ENCODE measurements at places on chromosomes 16 and 17.

DNA sequence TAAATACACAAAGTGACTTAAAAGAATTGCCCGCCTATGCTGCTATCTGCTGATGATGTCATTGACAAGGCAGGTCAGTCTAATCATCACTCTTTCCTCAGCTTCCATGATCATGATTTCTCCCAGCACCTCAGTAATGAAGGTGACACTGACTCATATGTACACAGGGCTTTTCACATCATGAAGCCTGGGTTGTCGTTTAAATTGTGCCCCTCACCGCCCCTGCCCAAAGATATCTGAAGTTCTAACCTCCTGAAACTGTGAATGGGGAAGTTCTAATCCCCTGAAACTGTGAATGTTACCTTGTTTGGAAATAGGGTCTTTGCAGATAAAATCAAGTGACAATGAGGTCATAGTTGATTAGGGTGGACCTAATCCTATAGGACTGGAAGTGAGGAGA is 17.4 kb upstream of the GPRC5C start:
- DNase-seq, result no peak

- peak; percentile 54 for DNase-seq
Measured at GRCh38 chr17:27760069-27760885, 40.1 kb downstream of the NOS2 start.

DNA sequence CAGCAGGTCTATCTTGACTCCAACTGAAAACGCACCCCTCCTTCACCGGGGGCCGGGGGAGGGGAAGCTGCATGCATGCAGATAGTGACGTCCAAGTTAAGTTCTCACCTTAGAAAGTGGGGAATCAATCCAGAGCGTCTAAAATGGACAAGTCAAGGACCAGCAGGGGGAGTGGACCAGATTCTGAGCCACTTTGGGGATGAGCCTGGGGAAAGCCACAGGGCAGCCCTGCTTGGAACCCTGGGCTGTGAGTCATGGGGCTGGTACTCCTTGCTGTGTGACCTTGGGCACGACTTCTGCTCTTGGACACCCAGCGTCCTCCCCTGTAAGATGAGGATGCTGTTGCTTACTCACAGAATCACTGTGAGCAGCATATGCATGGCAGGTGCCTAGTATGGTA is 9.1 kb downstream of the TNFRSF13B start:
- no peak for DNase-seq

DNA sequence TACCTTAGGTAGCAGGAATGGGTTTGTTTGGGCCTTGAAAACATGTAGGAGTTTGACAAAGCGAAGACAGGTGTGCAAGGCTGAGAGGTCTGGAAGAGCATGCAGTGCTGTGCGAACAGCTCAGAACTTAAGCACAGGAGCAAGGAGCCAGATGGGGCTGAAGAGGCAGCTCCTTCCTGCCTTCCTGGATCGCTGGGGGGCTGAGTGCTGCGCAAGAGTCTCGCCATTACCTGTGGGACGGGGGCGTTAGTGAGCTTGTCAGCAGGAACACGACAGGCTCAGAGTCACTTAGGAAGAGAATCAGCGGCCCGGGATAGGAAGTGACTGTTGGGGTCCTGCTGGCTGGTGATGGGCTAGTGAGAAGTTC is 464 bp upstream of the MRM1 start:
- DNase-seq, result peak; percentile 34

GRCh38 chr16:8814095-8814806 is 16.6 kb downstream of the PMM2 start:
- no peak for DNase-seq

DNA sequence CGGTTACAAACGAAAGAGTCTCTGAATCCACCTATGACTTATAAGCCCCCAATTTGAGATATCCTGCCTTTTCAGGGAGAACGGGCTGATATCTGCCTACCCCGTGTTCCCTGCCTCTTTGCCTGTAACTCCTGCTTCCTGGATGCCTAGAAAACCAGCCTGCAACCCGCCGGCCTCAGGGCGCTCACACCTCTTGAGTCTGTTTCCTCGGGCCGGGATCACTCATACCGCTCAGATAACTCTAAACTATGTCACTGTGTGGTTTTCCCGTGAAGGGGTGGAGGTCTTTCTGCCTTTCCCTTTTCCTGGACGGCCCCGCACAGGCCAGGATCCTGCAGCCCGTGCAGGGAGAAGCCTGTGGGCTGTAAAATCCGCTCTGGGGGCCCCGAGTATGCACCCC is 10.4 kb downstream of the RPUSD1 start:
- DNase-seq, result no peak

DNA sequence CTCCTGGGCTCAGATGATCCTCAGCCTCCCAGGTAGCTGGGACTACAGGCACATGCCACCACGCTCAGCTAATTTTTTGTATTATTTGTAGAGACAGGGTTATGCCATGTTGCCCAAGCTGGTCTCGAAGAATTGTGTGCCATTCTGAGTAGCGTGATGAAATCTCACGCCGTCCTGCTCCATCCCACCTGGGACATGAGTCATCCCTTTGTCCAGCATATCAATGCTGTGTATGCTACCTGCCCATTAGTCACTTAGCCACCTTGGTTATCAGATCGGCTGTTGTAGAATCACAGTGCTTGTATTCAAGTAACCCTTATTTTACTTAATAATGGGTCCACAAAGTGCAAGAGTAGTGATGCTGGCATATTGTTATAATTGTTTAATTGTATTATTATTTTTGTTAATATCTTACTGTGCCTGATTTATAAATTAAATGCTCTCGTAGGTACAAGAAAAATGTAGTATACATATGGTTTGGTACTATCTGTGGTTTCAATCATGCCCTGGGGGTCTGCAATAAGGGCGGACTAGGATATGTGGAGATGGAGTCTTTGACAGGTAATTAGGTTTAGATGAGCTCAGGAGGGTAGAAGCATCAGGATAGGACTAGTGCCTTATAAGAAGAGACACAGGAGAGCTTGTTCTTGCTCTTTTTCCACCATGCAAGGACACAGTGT is 26.6 kb upstream of the SLC13A2 start:
- DNase-seq, result no peak

- DNase-seq, result no peak
Measured at GRCh38 chr16:17126156-17126555, 344.6 kb downstream of the XYLT1 start.

- no peak for DNase-seq
Measured at GRCh38 chr17:34562387-34562786, 17.0 kb upstream of the TMEM132E start.

- no peak for DNase-seq
Measured at GRCh38 chr16:74563828-74564263, 43.1 kb downstream of the GLG1 start.

- no peak for DNase-seq
Measured at GRCh38 chr16:80824623-80825364, 20.4 kb upstream of the CDYL2 start.

DNA sequence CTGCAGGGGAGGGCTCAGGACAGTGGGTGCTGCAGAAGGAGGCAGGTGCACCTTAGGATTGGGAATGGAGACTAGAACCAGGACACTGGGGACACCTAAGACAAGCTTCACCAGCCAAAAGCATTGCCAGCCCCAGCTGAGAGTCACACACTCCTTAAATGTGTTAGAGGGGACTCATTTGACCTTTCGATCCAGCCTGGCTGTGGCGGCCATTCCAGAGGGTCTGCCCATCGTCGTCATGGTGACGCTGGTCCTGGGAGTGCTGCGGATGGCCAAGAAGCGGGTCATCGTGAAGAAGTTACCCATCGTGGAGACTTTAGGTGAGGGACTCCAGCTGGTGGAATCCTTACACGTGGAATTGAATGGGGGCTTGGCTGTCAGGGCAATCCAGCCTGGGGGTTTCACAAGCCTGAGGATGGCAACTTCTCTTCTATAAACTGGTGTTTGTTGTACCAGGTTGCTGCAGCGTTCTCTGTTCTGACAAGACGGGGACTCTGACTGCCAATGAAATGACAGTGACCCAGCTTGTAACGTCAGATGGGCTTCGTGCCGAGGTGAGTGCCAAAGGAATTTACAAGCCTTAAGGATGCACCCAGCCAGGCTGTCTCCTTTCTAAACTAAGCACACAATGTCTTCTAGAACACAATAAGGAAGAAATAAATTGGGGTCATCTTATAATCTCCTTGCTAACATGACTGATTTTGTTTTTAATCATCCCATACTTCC is 65.3 kb downstream of the MEAK7 start:
- DNase-seq, result no peak

DNA sequence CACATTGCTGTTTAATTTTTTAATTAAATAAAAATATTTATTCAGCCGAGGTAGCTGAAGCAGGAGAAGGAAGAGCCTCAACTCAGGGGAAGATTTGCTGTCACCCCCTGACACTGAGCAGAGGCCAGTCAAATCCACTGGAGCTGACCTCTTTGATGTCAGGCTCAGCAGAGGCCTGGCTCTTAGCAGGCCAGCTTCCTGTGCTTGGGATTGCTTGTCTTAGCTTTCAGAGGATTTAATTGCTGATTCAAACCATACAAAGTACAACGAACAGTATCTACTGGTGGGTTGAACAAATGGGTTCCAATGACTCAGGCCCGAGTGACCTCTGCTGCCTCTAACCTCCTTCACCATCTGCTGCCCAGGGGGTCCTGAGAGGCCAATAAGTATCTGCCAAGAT is 417.0 kb upstream of the HSBP1 start:
- DNase-seq, result no peak

All from effector CD8-positive, alpha-beta T cell (primary cell).